Stimulated activated CD4-positive, alpha-beta T cell treated with anti-CD3 and anti-CD28 coated beads, Interleukin-4, amount 100 ng/mL, for 1 hour (primary cell): ENCODE measurements at places on chromosomes 2 and 18.

- no peak for DNase-seq
Observed at GRCh38 chr2:232854082-232854481, 16.0 kb upstream of the SNORC start.

DNA sequence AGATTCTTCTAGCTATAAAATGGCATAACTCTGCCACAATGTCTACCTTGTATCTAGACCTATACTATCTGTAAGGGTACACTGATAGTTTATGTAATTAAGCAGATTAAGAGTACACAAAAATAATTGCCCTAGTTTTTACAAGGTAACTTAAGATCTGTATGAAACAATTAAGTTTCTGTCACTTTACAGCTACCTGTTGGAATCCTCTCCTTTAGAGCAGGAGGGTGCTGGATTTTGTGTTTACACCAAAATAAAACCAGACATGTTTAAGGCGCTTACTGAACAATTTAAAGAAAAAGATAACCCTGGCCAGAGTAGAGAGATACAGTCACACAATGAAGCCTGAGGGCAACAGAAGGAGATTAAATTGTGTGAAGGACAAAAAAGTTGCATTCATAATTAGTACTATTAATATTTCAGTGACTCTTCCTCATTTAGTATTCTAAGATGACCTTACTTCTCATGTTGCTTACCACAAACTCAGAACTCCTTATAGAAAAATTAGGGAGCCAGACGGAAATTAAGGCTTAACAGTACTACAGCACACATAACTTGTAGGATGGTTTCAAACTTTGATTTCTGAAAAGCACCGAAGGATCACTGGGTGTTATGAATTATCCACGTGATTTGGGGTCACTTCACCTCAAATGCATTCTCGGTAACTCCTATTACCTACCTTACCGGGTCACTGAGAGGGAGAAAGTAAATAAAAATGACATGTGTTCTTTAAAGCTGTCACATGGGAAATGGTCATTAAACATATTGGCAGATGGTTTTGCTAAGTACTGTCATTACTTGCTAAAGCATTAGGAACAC is 1.0 kb downstream of the DARS1 start:
- no peak for DNase-seq

DNA sequence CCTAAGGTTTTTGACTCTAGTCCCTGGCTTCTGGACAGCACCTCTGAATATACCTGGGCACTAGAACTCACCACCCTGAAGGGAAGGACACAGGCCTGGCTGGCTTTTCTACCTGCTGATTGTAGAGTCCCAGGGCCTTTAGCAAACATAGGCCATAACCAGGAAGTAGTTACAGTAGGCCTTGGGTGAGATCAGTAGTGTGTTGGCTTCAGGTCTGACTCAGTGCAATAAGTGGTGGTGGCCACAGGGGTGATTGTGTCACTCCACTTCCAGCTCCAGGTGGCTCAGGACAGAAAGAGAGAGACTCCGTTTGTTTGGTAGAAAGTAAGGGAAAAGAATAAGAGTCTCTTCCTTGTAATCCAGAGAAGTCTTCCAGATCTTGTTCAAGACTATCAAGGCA is 101.7 kb upstream of the LGALSL start:
- no peak for DNase-seq

- DNase-seq, result no peak
Observed at GRCh38 chr2:28626891-28627421, 124.7 kb upstream of the PPP1CB start.

DNA sequence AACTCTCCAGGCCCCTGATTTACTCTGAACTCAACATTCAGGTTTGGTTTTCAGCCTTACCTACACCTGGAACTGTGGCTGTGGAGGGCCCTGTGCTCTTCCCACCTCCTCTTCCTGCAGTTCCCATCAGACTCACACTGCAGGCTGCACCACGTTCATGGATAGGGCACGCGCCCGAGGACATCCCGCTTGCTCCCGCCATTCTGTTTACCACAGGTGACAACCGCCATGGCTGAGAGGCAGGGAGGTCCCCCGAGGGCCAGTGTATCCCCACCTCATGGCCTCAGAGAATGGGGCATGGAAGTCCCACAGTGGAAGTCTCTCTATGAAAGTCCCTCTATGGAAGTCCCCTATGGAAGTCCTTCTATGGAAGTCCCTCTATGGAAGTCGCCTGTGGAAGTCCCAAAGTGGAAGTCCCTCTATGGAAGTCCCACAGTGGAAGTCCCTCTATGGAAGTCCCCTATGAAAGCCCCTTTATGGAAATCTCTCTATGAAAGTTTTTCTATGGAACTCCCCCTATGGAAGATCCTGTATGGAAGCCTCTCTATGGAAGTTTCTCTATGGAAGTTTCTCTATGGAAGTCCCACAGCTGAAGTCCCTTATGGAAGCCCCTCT is 358.4 kb upstream of the SALL3 start:
- no peak for DNase-seq

GRCh38 chr2:237492137-237492890 is 5.3 kb downstream of the MLPH start:
- DNase-seq, result no peak

DNA sequence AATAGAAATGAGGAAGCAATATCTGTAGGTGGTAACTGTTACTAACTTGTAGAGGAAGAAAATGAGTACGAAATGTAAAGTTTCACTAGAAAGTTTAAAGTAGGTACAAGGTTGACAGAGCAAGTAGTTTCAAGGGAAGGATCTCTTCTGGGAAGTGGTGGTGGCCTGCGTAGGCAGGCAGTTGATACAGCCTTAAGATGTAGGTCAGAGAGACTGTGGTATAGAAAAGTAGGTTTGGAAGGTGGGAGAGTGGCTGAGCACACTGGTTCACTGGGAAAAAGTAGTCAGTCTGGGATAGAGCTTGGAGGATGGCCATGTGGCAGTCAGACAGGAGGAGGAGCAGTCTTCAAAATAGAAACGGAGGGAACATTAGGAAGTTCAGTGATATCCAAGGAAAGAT is 23.5 kb downstream of the KDM3A start:
- no peak for DNase-seq

DNA sequence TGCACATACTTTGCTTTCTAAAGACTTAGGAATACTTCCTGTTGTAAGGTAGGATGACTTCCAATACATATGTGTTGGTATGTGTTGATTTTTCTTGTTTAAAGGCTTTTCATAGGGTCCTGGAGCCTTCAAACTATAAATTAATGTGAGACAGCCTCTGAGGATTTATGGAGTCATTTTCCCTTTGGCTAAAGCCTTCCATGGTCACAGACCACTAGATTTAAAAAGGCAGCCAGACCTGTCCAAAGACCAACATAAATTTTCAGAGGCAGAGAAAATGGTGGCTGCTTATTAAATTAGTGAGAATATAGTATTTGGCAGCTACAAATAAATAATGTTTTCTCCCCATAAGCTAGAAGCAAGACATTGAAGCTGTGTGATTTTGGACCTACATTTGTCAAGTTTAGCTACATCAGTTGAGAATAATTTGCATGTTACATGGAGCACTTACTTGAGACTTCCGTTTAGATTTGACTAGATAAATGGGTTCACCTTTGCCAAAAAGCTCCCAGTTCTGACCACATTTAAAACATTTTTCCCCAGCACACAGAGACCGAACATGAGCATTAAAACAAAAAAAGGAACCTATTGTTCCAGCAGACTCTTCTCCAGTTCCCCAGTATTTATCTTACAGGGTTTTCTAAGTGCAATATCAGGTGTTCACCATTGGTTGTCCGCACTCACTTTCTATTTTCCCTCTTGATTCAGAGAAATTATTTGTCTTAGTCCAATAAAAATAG is 402.9 kb downstream of the PARD3B start:
- DNase-seq, result no peak

DNA sequence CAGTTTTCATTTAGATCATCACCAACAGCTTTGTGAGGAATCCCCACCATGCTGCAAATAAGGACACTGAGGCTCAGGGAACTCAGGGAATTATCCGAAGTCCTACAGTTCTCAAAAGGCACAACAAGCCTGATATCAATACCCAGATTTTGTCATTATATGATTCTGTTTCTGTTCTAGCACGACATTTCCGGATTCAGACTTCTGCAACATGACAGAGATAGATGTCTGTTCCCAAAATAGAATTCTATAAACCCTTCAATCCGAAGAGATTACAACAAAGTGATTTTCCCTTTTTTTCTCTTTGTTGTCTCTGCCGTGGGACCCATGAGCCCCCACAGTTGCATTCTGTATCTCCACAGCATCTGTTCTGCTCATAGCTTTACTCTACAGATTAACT is 72.0 kb downstream of the DOCK10 start:
- no peak for DNase-seq
